NCI-H1105 treated with DMSO at 0.1 percent for 48 hours (cell line): ENCODE measurements at places on chromosomes 12 and 14.

DNA sequence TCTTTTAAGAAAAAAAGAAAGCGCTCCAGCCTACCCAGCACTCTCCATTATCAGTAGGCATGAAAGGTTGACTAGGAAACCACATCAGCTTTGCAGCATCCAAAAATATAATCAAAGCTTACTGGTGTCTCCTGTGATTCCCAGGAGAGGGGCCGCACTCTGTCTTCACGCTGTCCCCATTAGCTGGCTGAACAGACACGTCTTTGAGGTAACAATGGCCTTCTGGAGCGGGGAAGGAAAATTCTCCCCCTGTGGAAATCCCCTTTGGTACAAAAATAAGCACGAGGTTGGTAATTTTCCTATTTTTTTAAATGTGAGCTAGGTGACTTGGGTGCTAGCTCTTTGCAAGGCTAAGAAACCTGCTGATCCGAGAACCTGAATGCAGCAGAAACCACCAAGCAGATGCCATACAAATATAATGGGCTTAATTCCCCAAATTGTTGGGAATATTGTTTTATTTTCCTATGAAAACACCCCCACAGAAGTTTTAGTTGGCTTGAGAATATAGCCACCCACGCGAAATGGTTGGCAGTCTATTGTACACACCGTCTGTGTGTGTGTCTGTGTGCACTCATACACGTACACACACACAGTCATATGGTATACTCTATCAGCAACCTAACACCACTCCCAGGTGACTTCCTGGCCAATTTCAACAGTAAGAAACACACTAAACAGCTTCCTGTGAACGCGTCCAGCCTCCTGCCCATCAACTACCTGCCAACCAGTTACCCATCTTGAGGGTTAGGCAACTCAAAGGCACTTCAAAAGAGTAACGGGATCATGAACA, 71.2 kb downstream of the KSR2 start:
- no peak for DNase-seq

GRCh38 chr12:63149909-63150712, 890 bp downstream of the AVPR1A start:
- no peak for DNase-seq

GRCh38 chr12:58363971-58364370, 422.6 kb downstream of the ATP23 start:
- DNase-seq, result no peak

GRCh38 chr14:38038986-38039385, 168.7 kb upstream of the SSTR1 start:
- peak; percentile 70 for DNase-seq

- no peak for DNase-seq
Observed at GRCh38 chr12:121441555-121441954, 41.6 kb downstream of the RNF34 start.

DNA sequence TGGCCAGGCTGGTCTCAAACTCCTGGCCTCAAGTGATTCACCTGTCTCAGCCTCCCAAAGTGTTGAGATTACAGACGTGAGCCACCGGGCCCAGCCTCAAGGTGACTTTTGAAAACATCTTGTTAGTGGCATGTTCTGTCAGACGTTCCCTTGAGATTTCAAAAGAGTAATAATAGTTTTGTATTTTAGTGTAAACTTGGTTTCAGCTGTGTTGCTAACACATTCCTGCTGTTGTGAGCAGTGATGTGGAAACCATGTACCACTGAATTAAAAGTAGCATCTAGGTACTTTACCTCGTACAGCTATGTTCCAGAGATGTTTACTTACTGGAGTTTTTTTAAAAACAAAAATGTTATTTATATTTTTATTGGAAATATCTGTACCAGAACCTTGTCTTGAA, 111.3 kb downstream of the AEBP2 start:
- DNase-seq, result no peak

GRCh38 chr14:64910847-64911495, 3.3 kb upstream of the CHURC1 start:
- DNase-seq, result no peak

GRCh38 chr12:104643093-104643818, 186.5 kb downstream of the CHST11 start:
- DNase-seq, result no peak

DNA sequence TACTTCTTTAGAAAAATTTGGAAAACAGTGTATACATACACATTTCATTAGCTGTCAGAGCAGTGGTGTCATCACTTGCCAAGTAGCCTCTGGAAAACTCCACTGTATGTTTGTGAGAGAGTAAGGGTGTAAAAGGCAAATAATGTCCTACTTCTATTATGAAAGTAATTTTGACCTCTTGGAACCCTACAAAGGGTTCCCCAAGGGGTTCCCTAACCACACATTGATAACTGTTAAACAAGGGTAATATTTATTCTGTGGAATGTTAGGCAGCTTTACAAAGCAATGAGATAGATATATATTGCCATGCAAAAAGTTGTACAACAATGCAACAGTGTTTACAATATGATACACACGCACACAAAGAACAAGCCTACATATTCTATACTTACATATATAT, 18.6 kb upstream of the DHRS2 start:
- no peak for DNase-seq

DNA sequence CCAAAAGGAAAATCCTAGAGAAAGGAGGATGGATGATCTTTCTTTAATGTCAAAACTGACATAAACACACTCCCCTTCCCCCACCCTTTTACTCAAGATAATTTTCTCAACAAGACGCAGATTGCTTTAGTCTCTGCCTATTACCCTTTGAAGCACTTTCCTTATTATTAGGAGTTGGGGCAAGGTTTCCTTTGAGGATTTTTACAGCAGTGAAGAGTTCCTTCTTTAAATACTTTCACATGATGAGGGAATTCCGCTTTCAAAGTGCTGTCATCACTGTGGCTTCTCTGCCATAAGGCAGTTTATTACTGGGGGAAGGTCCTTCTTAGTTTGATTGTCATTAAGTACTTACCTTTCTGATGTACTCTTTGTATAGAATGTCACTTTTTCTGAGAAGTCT, 172.1 kb downstream of the MSRB3 start:
- DNase-seq, result no peak

- DNase-seq, result no peak
Observed at GRCh38 chr12:16389594-16389993, 42.1 kb downstream of the MGST1 start.

- peak; percentile 60 for DNase-seq
Observed at GRCh38 chr12:109714141-109714912, 702 bp downstream of the FAM222A start.

- DNase-seq, result no peak
Observed at GRCh38 chr12:836952-837351, 84.6 kb downstream of the WNK1 start.
